CD4-positive, alpha-beta T cell treated with Interleukin-17A for 1 hour (primary cell): ENCODE measurements at places on chromosomes 2 and 18.

DNA sequence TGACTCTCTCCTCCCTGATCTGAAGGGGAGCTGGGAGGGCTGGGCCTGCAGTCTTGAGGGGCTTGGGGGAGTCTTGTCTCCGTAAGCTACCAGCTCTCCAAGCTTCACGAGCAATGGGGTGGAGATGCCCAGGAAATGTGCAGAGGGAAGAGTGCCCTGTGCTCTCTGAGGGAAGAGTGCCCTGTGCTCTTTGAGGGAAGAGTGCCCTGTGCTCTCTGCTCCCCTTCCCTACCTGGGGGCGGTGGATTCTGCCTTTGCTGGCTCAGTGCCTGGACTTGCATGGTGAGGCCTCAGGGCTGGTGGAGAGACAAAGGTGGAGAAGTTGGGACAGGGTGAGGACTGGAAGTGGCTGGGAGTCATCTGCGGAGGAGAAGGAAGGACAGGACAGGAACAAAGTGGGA lies 72.7 kb downstream of the TWIST2 start:
- DNase-seq = no peak

DNA sequence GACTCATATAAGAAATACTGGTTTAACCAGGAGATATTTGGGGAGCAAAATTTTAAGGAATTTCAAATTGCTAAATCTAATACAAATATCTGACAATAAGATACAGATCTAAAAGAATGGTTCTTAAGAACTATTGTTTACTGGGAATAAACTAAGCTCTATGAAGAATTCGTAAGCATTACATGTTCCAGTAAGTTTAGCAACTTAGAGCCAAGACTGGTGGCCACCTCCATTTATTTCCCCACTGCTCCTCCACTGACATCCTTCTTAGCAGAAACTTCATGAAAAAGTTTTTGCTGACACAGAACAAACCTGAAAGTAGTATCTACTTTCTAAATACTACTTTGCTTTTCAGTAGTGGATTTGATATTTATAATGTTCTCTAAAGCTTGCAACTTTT lies 83.0 kb downstream of the ACSL3 start:
- DNase-seq = no peak

DNA sequence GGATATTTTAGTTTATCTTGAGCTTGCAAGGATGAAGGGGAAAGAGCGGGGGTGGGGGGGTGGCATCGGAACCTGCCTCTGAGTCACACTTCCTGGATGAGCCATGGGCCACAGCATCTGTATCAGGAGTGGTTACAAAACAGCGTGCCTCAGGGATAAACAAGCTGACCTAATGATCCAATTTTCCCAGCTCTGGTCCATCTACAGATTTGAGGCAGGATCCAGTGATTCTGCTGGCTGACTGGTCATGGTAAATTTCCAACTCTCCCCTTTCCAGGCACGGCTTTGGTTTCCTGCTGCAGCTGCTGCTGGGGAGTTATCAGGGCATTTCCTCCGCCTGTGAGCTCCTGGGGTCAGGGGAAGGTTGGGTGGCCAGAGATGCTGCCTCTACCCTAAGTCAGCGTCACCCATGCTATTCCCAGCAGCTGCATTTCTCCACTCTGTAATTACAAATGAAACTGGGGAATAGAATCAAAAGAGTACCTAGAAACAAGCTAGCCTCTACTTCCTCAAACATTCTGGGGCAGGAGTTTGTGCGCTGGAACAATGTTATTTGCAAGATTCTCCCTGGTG lies 4.7 kb upstream of the HPCAL1 start:
- peak; percentile 49 for DNase-seq

DNA sequence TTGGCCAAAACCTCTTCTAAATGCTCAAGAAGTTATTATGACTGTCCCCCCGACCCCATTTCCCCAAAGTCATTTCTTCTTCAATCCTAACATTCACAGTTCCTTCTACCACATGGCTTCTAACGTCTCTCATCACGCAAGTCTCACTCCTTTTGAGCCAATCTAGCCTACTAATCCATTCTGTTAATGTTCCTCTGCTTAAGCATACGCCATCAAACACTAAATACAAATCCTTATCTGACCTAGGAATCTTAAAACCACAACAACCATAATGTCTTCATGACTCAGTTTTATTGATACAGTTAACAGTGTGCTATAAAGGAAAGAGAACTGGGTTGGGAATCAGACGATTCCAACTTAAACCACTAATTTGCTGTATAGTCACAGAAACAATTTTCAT lies 23.9 kb downstream of the HNRNPLL start:
- peak; percentile 34 for DNase-seq

DNA sequence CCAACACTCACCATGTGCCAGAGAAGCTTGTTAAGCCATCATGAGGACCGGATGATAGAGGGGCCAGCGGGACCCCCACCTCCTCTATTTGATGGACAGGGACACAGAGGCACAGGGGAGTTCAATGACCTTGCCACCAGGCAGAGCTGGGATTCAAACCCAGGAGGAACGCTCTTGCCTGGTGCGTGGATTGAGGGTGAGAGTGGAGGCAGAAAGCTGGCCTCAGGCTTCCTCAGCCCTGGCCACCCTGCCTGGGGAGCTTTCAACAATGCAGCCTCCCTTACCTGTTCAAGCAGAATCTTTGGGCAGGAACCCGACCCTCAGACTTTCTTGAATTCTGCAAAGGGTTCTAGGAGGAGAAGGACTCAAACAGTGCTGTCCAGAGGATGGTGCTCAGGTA lies 39.9 kb upstream of the MAL start:
- no peak for DNase-seq

- no peak for DNase-seq
Observed at GRCh38 chr2:131349021-131349420, 14.9 kb downstream of the RAB6D start.

- no peak for DNase-seq
Observed at GRCh38 chr2:8566774-8567468, 114.9 kb upstream of the ID2 start.

DNA sequence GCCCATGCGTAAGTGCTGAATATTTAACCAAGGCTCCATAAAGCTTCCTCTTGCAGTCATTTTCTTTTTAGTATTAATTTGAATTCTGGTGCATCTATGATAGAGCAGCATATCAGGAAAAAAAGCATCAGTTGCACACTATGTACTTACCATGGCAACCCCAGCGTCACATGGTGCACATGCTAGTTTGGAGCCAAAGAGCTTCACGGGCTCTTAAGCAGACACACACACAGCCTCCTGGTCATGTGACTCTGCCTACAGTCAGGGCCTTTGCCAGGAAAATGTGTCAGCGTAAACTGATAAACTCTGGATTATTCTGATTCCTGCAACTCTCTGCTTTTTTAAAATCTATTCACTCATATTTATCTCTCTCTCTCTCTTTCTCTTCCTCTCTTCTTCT lies 30.2 kb downstream of the NYAP2 start:
- no peak for DNase-seq

DNA sequence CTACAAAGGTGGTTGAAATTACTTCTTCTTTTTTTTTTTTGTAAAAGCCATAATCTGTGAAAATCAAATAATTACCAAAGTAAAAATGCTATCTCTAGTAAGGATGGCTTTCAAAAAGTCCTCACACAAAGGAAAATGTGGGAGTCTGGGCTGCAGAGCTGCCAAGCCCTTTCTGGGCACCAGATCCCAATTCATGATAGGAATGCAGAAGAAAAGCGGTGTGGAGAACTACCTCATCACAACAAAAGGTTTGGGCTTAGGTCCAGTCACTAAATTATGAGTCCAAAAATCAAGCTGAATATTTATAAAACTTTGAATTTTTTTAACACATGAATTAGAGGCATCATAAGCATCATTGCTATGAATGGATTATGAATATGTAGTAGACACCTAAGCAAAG lies 30.8 kb upstream of the EPHA4 start:
- DNase-seq = no peak

DNA sequence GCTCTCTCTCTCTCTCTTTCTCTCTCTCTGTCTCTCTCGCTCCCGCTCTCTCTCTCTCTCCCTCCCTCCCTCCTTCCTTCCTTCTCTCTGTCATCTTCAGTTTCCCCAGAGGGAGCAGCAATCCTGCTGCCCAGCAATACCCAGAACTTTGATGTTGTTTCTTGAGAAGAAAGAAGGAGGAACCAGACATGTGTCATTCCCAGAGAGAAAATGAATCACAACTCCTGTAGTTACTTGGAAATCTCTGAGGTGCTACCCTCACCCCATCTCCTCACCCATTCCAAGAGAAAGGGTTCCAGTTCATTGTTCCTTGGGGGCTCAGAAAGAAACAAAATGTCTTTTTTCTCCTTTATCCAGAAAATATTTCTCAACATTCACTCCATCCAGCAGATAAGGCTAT lies 449.1 kb downstream of the TNS1 start:
- no peak for DNase-seq

- no peak for DNase-seq
Observed at GRCh38 chr2:234580686-234581085, 83.8 kb upstream of the ARL4C start.

- no peak for DNase-seq
Observed at GRCh38 chr2:169285531-169286235, 76.7 kb downstream of the LRP2 start.

DNA sequence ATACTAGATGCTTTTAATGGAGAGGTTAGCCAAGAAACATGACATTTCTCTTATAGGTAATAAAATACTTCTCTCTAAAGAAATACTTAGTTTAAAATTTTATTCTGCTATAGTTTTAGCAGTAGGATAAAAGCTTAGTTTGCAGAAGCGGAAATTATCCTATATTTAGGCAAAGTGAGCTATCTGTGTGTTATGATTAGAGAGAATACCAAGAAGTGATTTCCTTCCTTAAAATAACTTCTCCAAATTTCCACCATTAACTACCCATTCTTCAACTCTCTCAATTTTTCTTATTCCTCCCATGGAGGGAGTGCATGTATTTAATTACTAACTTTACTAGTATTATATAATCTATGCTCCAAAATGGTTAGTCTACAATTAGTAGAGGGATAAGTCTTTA lies 15.8 kb upstream of the IL1RL1 start:
- DNase-seq = no peak

GRCh38 chr2:236968101-236968879 lies 117.4 kb upstream of the COPS8 start:
- DNase-seq = peak; percentile 64

GRCh38 chr2:217919781-217920351 lies 82.9 kb downstream of the TNS1 start:
- DNase-seq = no peak

- DNase-seq = no peak
Observed at GRCh38 chr18:61580046-61580445, 246.8 kb downstream of the CDH20 start.

- DNase-seq = peak; percentile 44
Observed at GRCh38 chr2:68357605-68358337, 7.3 kb upstream of the PLEK start.

- DNase-seq = no peak
Observed at GRCh38 chr2:226497146-226497909, 302.3 kb downstream of the IRS1 start.

DNA sequence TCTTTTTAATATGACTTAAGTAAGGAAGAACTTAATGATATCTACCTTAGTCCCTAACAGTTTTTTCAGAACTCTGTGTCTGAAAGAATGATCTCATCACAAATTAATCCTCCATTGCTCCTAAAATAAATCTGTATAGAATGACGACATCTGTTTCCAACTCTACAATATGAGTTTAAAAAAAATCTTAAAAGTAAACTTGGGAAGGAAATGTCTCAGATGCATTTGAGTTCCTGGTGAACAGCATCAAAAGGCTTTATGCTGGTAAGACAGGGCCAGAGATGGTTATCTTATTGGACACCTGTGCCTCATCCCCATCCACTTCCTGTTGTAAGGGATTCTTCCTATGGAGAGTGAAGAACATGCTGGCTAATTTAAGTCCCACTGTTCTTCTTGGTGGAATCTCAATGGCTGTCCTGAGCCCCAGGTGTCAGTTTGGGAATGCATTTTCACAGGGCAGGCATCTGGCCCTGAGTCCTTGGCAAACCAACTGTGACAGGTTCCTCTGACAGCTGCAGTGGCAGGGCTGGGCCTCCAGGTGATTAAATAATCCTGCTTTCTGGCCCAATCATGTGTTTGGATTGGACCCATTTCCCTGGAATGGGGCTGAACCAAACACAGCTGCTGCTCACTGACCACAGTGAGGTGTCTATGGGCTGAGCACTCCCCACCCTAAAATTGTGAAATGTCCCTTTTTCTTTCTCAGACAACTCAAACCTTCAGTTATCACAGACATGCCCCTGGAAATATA lies 12.9 kb upstream of the NCKAP5 start:
- DNase-seq = no peak

DNA sequence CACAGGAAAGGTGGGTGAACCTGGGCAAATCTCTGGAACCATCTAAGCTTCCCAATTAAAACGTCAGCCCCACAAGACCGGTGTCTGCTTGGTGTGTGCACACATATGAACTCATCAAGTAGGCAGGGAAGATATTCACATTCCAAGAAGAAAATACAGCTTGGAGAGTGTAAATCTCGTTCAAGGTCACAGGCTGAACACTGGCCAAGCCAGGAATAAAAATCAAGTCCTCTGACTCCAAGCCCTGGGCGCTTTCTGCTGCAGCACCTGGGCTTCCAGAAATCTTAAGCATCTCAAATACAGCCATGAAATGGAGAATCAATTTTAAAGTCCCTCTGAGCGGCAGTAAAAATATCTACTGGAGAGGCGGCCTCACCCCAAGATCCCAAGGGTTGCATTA lies 150.9 kb downstream of the TWIST2 start:
- no peak for DNase-seq

DNA sequence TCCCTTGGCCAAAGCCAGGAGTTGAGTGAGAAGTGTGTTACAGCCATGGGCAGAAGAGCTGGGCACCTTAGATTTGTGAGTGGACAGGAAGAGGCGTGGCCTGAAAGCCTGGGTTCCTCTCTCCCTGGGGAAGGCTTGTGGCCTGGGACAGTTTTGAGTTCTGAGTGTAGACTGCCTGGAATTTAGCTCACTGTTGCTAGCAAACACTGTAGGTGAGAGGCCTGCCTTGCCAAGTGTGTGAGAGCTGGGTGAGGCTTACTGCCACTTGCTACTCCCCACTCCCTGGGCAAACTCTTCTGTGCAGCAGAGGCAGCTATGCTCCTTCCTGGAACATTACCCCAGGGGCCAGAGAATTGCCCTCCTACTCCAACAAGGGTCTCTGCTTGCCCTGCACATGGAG lies 150.0 kb upstream of the GALNT5 start:
- DNase-seq = no peak

GRCh38 chr2:32838418-32838817 lies 108.3 kb upstream of the LTBP1 start:
- no peak for DNase-seq
